Activated CD4-positive, alpha-beta T cell treated with anti-CD3 and anti-CD28 coated beads, Interleukin-2, amount 50 U/mL, for 16 hours (primary cell): ENCODE measurements at places on chromosomes 16 and 17.

DNA sequence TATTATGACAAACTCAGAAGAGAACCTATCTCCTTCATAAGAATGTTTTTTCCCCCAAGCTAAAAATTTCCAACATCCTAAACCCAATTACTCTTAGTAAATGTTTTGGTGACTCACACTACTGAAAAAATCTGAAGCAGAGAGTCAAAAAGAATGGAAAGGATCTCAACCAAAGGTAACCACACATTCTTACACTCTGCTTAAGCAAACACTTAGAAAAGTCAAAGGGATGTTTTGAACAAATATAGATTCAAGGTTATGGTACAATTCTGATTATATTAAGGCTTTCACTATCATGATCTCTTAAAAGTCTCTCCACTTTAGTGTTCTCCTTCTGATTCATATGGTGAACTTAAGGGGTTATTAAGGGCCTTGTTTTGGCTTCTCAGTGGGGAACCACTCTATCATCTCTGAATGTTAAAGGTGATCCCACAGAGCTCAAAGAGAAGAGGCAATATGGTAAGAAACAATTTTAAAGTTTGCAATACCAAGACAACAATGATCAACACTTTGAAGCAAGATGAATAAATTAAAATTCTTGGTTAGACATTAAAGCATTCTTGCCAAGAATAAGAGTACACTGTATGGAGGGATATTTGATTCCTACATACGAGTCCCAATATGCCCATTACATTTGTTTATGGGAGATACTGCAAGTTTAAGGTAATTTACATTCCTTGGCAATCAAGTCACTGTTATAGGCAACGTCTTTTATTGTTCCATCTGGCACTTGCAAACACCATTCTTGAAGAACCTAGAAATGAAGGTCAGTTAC lies 69.2 kb downstream of the CDC27 start:
- no peak for DNase-seq

- DNase-seq, result no peak
Observed at GRCh38 chr17:69286257-69286656, 40.7 kb downstream of the ABCA5 start.

DNA sequence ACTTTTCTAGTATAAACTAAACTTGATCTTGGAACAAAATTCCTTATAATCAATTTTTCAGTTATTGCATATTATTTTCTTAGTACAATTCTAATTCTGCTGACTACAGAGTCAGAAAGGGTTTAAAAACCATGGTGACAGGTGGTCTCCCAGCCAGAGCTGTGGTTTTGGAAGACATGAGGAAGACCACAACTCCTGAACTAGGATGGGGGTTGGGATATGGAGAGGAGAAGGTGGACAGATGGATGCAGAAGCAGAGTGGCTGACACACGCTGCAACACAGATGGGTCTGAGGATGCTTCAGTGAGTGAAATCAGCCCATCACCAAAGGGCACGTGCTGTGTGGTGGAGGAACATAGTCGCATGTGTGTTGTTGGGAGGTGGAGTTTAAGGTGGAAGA lies 187.7 kb downstream of the LGALS9B start:
- no peak for DNase-seq

DNA sequence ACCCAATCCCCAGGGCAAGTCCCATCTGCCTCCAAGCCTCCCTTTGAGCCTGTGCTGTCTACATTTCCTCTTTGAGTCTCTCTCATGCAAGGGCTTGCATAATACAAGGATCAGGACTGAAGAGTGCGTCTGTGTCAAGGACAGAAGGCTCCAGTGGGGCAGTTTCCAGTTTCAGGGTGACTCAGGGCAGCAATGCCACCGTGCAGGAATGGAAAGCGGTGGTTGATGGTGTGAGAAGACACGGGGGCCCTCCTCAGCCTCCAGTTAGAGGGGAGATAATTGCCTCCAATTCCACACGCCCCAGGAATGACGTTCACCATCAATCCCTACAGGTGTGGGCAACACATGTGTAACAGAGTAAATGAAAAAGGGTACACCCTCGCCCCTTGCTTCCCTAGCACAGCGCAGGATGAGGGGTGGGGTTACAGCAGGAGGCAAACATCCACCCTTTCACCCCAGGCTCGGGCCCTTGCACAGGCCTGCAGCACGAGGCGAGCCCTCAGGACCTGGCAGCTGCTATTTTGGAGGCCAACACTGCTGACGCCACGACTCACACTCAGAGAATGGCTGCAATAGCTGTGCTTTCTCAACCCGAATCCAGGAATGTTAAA lies 24.8 kb upstream of the SLC25A19 start:
- DNase-seq, result peak; percentile 57

DNA sequence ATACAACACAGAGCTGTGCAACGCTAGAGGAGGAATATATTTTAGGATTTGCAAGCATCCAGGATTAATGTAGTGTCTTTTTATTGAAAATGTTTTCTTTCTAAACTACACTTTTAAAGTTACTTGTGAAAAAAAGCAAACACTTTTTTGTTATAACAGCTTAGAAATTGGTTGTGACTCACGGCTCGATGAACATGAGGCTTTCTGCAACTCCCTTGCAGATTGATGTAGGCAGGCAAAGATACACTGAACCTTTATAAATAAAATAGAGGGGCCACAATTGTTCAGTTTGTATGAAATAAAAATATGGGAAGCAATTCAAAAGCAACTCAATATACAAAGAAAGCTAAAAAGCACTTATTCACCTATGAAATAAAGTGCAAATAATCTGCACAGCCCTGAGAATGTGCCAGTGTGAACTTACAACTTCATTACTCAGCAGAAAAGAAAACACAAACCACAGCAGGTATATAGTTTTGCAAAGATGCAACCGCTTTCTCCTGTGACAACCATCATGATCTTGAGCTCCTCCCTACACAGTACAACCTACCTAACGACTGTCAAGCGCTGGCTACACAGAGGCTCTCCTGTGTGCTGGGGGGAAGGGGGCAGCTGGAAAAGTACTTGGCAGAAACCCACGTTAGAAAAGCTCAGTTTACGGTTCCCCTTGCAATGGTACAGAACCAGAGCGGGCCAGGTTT lies 948 bp downstream of the LUC7L start:
- DNase-seq, result peak; percentile 34
